ENCODE measurements at places on chromosomes 2 and 18.

GRCh38 chr18:62521593-62521992 lies 1.2 kb upstream of the ZCCHC2 start:
- DNase-seq: peak; percentile 28

DNA sequence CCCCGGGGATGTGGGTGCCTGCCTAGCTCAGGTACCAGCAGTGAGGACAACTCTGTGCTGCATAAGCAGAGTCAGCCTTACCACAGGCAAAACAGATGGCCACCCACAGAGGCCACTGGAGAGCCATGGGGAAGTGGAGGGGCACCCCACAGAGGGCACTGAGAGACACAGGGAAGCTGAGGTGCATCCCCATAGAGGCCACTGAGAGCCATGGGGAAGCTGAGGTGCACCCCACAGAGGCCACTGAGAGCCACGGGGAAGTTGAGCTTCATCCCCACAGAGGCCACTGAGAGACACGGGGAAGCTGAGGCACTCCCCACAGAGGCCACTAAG lies 134.1 kb upstream of the EPAS1 start:
- no peak for DNase-seq

- DNase-seq: no peak
These were observed 25.1 kb upstream of the GPR75 start for GRCh38 chr2:53884883-53885282.

DNA sequence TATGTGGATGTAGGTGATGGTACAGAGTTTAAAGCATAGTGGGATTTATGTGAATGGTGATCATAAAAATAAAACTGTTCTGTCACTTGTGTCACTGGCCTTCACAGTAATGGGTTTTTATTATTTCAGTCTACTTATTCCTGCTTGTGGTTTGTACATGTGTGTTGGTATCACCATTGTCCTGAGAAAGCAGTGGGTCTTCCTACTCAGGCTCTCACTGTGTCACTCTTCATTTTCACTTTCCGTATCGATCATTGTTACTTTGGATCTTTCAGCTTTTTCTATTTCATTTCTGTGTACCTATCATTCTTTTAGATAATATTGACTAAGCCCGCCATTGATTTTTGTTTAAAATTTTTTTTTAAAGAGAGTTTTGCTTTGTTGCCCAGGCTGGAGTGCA lies 7.4 kb downstream of the MRPL30 start:
- DNase-seq: no peak

- no peak for DNase-seq
These were observed 104.9 kb downstream of the VWA3B start for GRCh38 chr2:98191883-98192282.
